ENCODE measurements at places on chromosomes 1 and 21.

DNA sequence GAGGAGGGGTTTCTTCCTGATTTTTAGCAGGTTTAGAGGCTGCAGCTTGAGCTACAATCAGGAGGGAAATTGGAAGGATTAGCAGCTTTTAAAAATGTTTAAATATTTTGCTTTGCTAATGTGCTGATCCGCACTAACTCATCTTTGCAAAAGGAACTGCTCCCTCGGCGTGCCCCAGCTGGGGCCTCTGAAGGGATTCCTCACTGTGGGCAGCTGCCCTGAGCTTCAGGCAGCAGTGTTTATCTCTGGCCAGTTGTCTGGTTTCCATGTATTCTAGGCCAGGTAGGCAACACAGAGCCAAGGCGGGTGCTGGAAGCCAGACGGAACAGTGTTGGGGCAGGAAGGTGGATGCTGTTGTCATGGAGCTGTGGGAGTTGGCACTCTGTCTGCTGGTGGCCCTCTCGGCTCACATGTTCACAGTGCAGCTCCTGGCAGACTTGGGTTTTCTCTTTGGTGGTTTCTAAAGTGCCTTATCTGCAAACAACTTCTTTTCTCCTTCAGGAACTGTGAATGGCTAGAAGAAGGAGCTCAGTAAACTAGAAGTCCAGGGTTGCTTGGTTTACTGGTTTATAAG lies 18.9 kb downstream of the NECAP2 start:
- no peak for DNase-seq

DNA sequence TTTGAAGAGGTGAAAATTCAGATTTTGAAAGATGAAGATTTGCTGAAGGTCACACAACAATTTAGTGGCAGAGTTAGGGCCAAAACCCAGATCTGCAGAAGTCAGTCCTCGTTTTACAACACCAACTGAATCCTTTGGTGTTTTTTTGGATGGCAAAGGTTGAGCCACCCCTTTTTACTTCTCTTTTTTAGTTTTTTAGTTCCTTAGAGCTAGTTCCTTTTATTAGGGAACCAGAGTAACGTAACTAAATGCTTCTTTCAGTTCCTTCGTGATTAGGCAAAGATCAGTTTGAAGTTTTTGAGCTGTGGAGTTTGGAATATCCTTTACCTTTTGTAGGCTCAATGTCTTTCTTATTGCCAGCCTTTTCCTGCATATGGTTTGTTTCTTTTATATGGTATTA lies 67.9 kb upstream of the ARID1A start:
- DNase-seq: no peak

DNA sequence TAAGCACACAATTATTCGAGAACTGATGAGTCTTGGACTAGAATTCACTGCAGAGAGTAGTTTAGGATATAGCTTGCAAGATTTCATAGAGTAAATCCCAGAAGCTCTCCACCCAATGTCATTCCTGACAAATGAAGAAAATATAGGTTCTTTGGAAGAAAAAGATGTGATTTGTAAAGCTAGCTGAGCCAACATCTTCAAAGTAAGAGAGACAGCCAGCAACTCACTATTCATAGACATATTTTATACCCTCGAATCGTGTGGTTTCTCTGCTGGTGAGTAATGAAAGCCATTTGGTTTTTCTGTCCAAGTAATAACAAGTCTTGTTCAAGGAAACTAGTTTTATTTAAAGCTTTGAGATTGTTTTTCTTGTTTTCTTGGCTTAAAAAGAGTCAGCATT lies 165.7 kb upstream of the SYT6 start:
- no peak for DNase-seq

- DNase-seq: no peak
Observed at GRCh38 chr1:12172042-12172851, 5.5 kb downstream of the TNFRSF1B start.

GRCh38 chr21:15224346-15225086 lies 159.7 kb upstream of the NRIP1 start:
- no peak for DNase-seq

GRCh38 chr1:181179279-181179986 lies 90.9 kb downstream of the IER5 start:
- DNase-seq: peak; percentile 73

GRCh38 chr1:32321712-32322291 lies 14.2 kb downstream of the MARCKSL1 start:
- DNase-seq: no peak

GRCh38 chr1:227728059-227728891 lies 6.8 kb downstream of the JMJD4 start:
- DNase-seq: peak; percentile 80

GRCh38 chr1:41487126-41488039 lies 2.9 kb upstream of the EDN2 start:
- DNase-seq: no peak

DNA sequence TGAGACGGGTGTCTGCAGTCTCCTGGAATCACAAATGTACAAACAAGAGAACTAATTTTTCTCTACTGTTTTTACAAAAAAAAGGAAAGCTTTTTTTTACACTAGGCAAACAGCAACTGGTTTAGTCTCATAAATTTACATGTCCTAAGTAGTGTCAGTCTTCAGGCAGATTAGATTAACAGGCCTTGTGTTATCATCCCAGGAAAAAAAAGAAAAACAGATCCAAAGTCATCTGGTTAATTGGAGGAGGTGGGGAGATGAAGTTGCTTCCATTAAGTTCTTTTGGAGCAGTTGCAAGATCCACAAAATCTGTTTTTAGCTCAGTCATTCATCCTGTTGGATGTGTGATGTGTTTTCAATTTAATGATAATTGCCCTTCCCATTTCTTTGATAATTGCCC lies 363.5 kb upstream of the ADGRL2 start:
- no peak for DNase-seq

GRCh38 chr1:84619383-84620102 lies 45.3 kb upstream of the CTBS start:
- peak; percentile 53 for DNase-seq

- no peak for DNase-seq
Observed at GRCh38 chr1:157624471-157624870, 26.6 kb upstream of the FCRL4 start.

DNA sequence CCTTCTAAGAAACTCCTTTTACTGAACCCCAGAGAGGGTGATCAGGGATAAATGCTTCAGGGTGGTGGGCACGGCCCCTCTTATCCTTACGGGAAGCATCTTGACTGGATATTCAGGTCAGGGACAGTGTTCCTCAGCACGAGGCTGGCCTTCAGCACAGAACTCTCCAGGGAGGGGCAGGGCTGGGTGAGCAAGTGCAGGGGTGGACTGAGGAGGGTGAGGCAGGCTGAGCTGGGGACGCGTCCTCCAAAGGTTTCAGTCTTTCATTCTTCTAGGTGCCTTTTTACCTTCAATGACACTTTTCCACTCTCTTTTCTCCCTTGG lies 52.3 kb downstream of the RASSF5 start:
- DNase-seq: no peak
